ENCODE measurements at places on chromosomes 5 and 9.

DNA sequence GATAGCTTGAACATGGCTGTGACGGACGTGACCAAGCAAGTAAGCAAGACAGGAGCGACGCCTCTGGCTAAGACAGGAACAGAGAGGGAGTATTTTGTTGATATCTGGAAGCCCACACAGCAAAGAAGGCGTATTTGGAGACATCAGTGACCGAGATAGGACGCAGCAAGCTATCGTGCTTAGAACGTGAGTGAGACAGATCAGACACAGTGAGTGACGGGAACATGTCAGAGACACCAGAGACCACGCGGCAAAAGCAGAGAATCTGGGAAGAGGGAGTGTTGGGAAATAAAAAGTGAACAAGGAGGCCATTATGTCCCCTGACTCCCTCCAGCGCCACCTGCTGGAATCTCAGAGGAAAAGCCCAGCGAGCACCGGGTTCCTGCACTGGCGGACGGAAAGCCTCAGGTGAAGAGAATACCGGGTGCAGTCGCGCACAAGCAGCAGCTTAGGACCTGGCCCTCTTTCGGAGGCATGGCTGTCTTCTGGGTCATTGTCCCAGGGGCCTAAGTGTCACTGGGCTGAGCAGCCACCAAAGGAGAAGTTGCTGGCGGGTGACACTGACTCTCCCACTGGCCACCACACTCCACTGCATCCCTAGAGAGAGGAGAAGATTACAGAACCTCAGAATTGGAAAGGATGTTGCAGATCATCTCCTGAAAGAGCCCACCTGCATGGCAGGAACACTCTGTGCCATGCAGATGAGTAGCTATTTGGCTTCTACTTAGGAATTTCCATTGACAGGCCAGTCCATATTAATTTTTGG, 99.1 kb downstream of the FBXO38 start:
- DNase-seq, result peak; percentile 61

GRCh38 chr9:86500667-86501435, 146.6 kb upstream of the TUT7 start:
- no peak for DNase-seq

GRCh38 chr5:66511491-66511890, 84.7 kb upstream of the MAST4 start:
- no peak for DNase-seq

- no peak for DNase-seq
Measured at GRCh38 chr9:115195912-115196311, 78.0 kb upstream of the TNC start.

DNA sequence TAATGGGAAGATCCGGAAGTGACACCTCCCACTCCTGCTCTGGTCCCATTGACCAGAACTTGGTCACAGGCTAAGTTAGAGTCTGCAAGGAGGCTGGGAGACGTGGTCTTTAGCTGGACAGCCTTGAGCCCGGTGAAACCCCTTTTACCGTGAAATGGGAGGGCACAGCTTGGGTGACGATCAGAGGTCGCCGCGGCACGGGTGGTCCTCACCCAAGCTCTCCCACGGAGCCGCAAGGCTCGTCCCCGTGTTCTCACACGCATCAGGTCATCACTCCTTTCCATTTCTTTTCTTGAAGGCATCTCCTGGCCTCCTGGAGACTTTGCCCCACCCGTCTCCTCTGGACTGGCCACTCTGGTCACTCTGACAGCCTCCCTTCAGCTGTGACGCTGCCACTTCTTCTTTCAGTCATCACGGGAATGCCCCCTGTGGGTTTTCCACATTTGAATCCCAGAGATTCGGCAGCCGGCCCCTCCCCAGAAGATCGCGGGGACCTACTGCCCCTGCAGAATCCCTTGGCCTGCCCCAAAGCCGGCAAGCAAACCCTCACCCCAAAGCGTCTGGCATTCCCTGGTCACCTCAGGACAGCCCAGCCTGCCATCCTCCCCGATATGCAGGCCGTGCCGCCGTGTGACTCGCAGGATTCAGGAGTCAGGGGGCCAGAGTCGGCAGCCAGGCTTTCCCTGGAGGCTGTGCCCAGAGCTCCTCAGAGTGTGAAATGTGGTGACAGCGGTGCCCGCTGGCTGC, 18.9 kb upstream of the EGFL7 start:
- no peak for DNase-seq

DNA sequence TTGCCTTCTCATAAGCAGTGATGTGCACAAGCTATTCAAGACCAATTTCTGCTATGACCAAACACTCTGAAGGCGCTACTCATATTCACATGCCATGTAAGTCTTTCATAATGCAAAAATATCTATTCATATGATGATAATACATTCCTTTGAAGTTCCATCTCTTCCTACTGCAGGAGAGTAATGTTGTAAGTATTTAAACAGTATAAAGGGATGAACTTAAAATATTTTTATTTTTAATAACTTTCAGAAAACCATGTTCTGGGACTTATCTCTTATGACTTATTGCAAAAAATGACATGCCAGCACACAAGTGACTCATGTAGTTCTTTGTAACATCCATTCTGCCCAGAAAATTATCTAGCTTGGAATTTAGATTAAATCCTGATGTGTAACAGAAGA, 376.4 kb downstream of the KCTD16 start:
- DNase-seq, result no peak

GRCh38 chr5:178476972-178477754, 113.0 kb downstream of the COL23A1 start:
- no peak for DNase-seq

- DNase-seq, result no peak
Measured at GRCh38 chr5:5165541-5166002, 25.4 kb downstream of the ADAMTS16 start.

DNA sequence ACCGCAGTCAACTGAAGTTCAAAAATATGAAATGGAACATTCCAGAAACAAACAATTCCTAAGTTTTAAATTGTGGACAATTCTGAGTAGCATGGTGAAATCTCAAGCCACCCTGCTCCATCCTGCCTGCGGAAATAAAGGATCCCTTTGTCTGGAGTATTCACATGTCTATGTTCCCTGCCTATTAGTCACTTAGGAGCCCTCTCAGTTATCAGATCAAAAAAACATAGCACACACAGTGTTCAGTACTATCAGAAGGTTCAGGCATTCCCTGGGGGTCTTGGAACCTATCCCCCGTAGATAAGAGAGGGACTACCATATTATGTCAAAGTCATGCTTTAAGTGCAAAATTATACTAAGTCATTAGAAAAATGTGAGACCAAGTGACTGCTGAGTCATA, 300.8 kb downstream of the SEMA5A start:
- no peak for DNase-seq

DNA sequence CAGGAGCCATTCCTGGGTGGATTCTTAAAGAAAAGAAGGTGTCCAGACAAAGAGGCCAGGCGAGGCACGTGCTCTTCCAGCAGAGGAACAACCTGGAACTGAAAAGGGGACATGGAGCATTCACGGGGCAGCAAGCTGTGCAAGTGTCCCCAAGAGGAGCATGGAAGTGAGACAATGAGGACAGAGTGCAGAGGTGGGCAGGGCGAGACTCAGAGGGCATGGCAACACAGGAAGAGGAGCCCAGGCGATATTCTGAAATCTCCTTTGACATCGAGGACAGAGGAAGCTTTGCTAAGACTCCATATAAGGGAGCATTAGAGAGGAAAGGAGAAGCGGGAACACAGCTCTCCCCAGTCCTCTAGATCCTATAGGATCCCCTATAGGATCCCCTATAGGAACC, 29.4 kb upstream of the SPATA31E1 start:
- no peak for DNase-seq

GRCh38 chr5:145233461-145233860, 601.7 kb downstream of the PRELID2 start:
- no peak for DNase-seq

DNA sequence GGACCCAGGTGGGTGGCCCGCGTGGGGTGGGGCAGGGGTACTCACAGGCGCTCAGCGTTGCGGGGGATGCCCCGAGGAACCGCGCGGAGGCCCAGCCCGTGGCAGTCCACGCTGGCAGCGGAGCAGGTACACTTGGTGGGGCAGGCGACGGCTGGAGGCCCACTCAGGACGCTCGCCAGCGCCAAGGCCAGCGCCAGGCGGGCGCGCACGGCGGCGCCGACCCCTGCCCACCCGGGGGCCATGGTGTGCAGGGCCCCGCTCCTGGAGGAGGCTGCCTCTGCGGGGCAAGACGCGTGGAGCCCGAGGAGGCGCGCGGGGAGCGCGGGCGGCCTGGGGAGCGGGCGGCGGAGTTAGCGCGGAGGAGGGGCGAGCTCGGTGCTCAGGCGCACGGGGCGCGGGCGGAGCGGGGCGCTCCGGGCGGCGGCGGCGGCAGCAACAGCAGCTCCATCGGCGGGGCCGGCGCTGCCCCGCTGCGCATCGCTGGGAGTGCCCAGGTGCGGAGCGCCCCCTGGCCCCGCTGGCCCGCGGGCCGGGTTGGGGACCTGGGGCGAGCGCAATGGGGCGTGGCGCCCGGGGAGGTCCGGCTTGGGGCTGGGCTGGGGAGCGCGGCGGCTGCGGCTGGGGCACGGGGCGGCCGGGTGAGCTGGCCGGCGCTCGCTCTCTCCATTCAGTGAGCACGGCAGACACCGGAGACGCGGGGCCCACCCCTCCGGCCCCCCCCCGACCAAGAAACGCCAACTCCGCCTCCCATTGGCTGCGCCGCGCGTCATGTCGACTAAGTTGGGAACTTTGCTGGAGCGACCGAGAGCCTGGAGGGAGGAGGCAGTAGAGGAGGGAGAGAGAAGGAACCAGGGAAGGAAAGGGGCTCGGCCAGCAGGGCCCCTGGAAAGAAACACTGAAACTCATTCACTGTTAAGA, at the start of gene SLIT3:
Gene SLIT3, minus strand, starts transcription at position 672 of the 918 bp plus-strand sequence. Its CDS starts 430 bp downstream, at position 242.
- DNase-seq, result peak; percentile 57

DNA sequence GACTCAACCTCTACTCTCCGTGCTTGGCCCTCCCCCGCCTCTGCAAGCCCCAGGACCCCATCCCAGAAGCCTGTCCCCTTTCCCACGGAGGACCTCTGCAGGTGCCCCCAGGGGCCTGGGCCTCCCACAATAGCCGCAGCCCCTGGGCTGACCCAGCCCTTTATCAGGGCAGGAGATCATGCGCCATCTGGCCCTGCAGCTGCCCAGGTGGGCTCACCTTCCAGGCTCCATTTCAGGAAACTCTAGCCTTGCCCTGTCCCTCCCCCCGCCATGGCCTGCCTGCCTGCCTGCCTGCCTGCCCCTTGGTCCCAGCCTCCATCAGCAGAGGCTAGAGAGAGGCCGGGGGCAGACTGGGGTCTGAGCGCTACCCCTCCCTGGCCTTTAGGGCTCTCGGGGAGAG, 48.7 kb downstream of the ASS1 start:
- DNase-seq, result no peak

DNA sequence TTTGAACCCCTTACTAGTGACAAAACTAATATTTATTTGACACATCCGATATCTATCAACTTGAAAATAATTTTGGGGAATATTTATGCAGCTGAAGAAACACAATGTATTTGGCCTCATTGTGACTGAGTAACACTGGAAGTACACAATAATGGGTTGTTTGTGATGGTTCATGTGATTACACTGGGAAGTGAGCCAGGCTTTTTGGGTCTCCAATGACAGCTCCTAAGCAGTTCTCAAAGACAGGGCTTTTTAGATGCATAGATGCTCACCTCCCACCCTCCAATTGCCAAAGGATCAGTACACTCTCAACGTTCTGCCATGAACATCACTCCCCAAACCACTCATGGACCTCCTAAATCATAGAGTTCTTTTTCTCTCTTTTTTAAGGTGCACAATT, 170.0 kb downstream of the SLC24A2 start:
- DNase-seq, result no peak

GRCh38 chr9:107784235-107784958, 294.8 kb upstream of the KLF4 start:
- no peak for DNase-seq

DNA sequence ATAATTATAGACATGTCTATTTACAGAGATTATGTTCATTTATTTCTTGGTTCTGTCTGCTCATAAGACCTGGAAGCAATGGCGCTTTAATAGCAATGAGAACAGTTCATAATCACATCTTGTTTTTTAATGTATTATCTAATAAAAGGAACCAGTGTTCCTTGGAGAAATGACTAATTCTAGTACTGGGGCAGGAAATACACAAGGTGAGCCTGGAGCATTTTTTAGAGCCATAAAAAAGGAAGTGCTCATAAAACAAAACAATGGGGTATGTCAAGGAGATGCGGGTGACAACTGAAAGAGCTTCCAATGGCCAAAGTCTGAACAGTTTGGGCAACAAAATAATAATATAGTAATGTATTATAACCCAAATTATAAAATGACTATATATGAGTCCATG, 531.9 kb upstream of the CHD1 start:
- no peak for DNase-seq

GRCh38 chr5:144249755-144250464, 79.2 kb downstream of the KCTD16 start:
- DNase-seq, result no peak

DNA sequence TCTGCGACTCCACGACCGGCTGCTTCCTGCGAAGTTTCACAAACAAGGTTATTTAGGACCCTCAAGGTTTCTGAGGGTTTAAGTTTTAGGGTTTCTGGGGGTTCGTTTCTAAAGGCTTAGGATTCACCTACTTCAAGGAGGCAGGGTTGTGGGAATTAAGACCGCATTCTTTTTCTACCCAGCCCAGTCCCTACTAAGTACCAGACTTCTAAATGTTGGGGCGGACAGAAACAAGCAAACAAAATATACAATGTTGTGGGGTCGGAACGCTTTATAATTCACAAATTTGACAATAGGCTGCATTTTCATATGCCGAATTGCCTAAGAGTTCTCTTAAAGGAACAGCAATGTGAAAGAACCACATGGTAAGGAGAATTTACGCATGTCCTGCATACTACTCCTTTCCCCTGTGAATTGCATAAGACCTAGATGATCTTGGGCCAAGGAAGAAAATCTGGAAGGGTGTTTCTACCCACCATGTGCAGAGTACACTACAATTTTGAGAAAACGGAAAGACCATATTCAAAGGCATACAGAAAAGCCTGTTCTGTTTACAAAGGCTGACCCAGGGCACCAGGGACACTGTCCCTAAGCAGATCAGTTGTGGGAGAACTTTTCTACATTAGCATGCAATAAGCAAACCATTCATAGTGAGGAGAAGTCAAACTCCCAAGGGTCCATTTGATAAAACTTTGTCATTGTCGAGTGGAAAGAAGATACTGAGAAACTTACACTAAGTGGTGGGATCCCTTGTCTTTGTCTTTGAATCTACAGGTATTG, 457.3 kb downstream of the RAB3C start:
- no peak for DNase-seq

DNA sequence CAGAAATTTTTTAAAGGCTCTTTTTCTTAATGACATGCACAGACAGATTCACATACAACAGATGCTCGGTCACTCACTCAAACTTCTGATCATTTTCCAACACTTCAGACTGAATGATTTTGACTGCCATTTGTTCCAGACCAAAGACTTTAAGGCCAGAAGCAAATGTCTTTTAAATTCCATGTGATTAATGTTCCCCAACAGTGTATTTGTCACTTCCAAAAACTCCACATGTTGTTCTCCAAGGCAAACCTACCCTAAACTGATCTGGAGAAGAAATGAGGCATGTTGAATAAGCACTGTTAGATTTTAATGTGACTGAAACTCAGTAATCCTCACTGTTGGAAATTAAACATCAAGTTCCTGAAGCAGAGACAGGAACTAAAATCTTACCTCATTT, 366.7 kb downstream of the GABRG2 start:
- DNase-seq, result no peak

GRCh38 chr5:151088986-151089385, 8.2 kb upstream of the TNIP1 start:
- DNase-seq, result no peak

All from iPS DF 6.9 (cell line).